ENCODE measurements at places on chromosomes 11 and 22.

GRCh38 chr11:12066056-12066798, 44.2 kb upstream of the MICAL2 start:
- no peak for DNase-seq

GRCh38 chr22:41925783-41926460, 684 bp downstream of the TNFRSF13C start:
- no peak for DNase-seq

- no peak for DNase-seq
These were observed 2113.5 kb downstream of the LRRC4C start for GRCh38 chr11:39345834-39346442.

DNA sequence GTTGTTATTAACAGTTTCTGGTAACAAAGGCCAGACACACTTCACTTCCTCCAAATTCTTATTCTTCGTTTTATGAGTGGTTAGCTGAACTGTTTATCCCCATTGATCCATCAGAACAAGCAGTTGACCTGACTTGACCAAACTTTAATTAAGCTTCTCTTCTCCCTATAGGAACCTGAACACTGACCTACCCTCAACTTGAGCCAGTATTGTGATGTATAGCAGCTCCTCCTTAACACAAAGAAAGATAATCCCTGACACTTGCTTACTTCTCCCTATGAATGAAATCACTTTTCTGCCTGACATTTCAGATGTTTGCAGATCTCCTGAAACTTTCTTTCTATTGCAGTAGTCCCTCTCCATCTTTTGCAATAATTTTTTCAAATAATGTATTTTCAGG, 41.9 kb downstream of the ANO5 start:
- no peak for DNase-seq

DNA sequence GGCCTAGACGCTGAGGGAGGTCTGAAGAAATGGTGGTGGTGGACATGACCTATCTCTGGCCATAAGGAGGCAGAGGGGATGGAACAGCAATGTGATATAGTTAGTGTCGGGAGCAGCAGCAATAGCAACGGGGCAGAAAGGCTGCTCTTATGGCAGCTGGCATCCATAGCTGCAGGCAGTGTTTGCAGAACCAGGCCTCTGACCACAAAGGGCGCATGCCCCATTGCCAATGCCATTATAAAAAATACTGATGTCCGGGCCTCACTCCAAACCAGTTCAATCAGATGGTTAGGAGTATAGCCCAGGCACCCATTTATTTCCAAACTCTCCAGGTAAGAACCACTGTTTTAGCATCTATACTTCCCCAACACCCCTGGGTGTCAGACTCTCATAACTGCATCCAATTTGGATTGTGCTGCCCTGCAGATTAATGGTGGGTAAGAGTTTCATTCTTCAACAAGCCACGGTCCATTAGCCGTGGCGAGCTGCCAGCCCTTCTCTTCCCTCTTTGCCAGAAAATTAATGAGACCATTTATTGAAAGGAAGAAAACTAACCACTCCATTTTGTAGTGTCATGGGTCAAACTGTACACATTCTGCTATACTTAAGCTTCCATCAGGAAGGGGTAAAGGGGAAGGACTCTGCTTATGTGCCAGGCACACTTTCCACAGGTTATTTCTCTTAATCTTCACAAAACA, 72.8 kb upstream of the SPON1 start:
- DNase-seq = no peak

All from hypothalamus (tissue), 51 donors.